ENCODE measurements at places on chromosomes 11 and 22. TPM values are rescaled to one million over a fixed set of nuclear protein-coding genes. Genes with fewer than 3 reads are reported as not detected.

Gene SPDYC
- total RNA-seq: not detected

Gene FGF4
- not detected for total RNA-seq

Gene E2F8
- total RNA-seq: 4.7 TPM

Gene MAPK8IP2
- total RNA-seq: 0.39 TPM

Gene GLYAT
- total RNA-seq: 0.60 TPM

Gene TRIM66
- 2.2 TPM for total RNA-seq

Gene SMC1B
- 0.59 TPM for total RNA-seq

Gene DNAJB7
- total RNA-seq: not detected

Gene INS
- not detected for total RNA-seq

Gene SERHL2
- 2.2 TPM for total RNA-seq

Gene PDGFD
- not detected for total RNA-seq

Gene SEC14L6
- not detected for total RNA-seq

Gene MS4A15
- total RNA-seq: not detected

Gene CCDC90B
- total RNA-seq: 71.1 TPM

Gene SPON1
- total RNA-seq: 0.10 TPM

All from RPMI7951 (cell line).